ENCODE measurements at places on chromosomes 11 and 22.

- no peak for DNase-seq
Measured at GRCh38 chr22:47457021-47457420, 694.6 kb downstream of the TBC1D22A start.

DNA sequence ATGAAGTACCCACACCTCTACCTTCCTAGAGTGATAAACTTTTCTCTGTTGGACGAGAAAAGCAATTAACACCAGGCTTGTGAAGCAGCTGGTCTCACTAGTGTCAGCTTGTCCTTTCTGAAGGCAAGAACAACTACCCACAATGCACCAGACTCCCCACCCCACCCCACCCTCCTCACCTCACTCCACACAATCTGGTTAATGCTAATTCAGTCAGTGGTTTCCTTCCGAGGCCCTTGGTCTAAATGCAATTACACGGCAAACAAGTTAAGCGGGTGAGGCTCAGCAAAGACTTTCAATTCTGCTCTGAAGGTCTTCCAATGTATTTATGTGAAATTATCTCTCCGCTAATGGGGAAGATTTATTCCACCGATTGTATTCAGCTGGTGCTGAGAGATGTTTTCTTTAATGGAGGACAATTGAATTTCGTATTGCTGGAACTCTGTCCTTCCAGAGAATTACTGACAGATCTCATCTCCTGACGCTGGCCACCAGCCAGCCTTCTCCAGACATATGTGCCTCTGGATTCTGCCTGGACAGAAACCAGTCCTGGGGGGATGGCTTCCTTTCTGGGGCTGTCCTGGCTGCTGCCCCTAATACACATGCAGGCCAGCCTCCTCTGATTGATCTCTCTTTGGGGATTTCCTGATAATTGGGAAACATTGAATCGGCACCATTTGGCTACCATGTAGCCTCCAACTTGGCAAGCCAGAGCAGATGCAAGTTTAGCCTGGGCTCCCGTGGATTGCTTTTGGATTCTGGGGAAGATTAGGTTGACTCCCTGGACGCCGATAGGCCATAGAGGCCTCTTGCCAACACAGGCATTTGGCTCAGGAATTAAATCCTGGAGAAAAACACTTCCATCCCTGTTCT lies 165.8 kb upstream of the NARS2 start:
- DNase-seq: no peak

DNA sequence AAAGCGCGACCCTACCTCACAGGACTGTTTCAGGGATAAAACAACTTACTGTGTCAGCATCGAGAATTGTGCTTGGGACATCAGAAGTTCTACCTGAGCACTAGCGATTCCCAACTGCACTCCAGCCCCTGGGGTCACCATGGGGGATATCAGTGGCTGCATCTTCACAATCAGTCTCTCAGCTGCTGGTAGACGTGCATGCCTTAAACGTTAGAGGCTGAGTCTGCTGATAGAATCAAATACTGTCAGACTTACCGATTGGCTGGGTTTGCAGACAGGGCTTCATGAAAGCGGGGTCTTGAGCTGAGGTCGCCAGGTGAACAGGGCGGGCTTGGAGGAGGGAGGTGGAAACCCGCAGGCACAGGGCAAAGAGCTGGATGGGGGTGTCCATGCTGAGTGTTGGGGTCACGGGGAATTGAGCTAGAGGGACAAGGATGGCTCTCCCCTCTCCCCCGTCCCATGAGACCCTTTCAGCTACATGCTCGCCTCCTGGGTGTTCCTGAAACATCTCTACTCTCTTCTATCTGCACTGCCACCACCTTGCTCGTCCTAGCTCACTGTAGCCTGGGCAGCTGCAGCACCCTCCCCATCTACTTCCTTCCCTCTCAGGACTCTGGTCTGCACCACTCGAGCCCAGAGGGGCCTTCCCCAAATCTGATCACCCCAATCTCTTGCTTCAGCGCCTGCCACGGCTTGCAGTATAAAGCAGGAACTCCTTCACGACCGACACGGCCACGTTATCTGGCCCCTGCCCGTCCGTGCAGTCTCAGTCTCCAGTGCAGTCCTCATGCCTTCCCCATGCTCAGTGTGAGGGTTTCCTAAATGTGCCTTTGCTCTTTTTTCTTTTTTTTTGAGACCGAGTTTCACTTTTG lies 43.5 kb downstream of the ST14 start:
- no peak for DNase-seq

DNA sequence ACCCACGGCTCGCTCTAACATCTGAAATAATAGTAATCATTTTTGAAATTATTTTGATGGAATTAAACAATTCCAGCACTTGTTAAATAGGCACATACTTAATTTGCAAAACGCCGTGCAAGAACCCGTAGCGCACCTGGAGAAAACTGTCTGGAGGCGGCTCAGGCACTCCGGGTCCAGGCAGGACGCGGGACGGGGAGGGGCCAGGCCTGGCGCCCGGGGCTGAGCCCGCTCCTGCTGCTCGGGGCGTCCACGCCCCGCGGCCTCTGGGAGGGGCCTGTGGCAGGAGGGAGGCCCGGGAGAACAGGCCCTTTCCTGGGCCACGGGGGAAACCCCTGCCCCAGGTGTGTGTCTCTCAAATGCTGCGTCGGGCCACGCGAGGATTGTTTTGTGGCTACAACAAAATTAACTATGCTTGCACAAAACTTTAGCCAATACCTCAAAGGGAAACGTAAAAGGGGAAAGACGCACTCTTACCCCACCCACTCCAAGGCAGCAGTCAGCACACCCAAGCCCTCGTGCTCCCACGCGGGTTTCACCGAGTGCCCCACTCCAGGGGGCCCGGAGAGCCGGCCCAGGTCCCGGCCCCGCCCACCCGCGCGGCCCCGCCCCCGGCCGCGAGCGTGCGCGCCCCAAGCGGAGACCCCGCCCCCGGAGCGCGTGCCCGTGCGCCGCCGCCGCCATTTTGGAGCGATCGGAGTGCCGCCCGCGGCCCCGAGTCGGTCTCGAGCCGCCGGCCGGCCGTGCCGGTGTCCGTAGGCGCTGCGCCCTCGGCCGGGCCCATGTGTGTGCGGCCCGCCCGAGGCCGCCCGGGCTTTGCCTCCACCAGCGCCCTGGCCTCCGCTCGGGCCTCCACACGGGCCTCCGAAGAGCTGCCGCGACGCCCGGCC lies at the start of gene PPP6R2:
Gene PPP6R2, plus strand, starts transcription at position 677 of the 890 bp plus-strand sequence. CDS start 50,582 bp downstream, outside the sequence.
- peak; percentile 93 for DNase-seq

GRCh38 chr11:119580751-119581150 lies 148.2 kb downstream of the NECTIN1 start:
- no peak for DNase-seq

GRCh38 chr11:93468290-93468689 lies 74.9 kb downstream of the SMCO4 start:
- no peak for DNase-seq

DNA sequence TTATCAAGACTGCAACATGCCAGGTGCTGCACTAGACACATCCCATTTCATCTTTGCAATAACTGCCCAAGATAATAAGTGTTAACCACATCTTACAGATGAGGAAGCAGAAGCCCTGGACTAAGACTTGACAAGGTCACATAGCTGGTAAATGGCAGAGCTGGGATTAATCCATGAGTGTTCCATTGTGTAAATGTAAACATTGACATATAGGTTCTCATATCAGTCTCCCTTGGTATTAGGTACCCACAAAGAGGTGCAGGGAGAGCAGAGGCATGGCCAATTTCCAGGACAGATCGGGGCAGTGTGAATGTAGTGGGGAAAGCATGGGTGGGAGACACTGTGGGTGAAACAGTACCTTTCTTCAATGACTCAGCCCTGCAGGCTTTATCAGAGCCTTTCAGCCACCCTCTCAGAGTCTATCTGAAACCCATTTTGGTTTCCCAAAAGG lies 17.9 kb downstream of the MICAL2 start:
- DNase-seq: no peak

DNA sequence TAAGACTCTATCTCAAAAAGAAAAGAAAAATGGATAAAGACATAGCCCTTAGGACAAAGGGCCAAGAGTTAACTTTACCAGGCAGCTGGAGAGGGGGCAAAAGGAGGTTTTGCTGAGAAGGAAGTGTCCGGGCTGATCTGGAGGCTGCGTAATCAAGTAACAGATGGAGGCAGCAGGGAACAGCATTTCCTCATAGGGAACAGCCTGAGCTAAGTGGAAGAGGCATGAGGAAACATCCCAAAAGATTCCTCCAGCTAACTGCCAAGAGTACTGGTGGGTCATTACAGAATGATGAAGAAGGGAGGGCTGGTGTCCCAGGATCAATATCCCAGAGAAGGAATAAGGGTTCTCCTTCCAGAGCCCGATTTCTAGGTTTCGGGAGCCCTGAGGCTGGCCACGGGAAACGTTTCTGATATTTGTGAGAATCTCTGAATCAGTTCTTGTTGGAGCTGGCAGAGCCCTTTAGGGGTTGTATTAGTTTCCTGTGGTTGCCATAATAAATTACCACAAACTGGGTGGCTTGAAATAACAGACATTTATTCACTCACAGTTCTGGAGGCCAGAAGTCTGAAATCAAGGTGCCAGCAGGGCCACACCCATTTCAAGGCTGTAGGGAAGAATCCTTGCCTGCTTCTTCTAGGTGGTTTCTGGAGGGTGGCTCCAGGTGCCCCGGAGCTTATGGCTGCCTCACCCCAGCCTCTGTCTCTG lies 21.2 kb downstream of the LIF start:
- DNase-seq: no peak

GRCh38 chr22:38843201-38843656 lies 599 bp downstream of the NPTXR start:
- DNase-seq: no peak

DNA sequence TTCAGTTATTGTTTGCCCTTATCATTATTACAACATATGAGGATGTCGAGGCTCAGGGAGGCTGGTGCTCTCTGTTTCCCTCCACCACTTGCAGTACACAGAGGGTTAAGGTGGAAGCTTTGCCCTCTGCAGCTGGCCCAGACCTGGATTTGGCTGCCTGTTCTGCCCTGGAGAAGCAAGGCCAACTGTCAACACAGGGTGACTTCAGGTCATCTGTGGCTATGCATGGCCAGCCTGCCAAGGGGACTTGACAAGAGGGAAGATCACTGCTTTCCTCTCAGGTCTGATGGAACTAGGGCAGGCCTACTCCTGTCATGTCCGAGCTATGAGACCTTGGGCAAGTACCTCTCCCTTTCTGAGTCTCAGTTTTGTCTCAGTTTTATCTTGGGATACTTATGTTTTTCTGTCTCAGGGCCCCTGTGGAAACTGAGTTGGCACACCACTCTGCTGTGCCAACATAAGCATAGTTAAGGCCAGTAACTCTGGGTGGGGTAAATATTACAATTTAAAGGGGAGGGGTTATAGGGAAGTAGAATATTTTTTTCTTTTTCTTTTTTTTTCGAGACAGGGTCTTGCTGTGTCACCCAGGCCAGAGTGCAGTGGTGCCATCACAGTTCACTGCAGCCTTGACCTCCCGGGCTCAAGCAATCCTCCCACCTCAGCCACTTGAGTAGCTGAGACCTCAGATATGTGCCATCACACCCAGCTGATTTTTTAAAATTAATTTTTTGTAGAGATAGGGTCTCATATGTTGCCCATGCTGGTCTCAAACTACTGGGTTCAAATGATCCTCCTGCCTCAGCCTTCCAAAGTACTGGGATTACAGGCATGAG lies 2.4 kb upstream of the THRSP start:
- no peak for DNase-seq

DNA sequence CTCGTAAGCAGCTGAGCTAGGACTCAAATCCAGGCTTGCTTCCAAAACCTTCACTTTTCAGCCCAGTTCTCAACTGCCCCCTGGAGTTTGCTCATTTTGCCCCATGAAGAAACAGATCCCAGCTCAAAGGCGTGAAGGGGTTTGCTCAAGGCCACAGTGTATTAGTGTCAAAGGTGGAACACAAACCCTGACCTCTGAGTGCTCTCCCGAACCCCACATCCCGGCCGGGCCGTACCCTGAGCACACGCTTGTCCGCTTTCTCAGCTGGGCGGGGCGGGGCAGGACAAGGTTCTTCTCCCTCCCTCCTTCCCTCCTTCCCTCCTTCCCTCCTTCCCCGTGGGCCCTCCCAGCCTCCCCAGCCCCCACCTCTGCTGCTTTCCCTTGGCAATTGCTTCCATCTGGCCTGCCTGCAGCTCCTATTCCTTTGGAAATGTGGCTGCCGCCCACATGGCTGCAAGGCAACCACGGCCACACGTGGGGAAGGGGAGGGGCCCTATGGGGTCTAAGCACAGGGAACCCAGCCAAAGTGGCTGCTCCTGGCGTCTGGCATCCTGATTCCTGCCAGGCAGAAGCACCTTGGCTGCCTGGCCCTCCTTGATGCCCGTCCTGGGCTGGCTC lies 4.1 kb downstream of the ST3GAL4 start:
- no peak for DNase-seq
